Stimulated activated CD4-positive, alpha-beta T cell treated with anti-CD3 and anti-CD28 coated beads, TNF-alpha, amount 100 ng/mL, for 4 hours (primary cell): ENCODE measurements at places on chromosomes 12 and 14.

GRCh38 chr12:92446083-92446460 lies 256.7 kb upstream of the PLEKHG7 start:
- no peak for DNase-seq

- no peak for DNase-seq
These were observed 22.5 kb downstream of the PKP2 start for GRCh38 chr12:32874078-32874477.

DNA sequence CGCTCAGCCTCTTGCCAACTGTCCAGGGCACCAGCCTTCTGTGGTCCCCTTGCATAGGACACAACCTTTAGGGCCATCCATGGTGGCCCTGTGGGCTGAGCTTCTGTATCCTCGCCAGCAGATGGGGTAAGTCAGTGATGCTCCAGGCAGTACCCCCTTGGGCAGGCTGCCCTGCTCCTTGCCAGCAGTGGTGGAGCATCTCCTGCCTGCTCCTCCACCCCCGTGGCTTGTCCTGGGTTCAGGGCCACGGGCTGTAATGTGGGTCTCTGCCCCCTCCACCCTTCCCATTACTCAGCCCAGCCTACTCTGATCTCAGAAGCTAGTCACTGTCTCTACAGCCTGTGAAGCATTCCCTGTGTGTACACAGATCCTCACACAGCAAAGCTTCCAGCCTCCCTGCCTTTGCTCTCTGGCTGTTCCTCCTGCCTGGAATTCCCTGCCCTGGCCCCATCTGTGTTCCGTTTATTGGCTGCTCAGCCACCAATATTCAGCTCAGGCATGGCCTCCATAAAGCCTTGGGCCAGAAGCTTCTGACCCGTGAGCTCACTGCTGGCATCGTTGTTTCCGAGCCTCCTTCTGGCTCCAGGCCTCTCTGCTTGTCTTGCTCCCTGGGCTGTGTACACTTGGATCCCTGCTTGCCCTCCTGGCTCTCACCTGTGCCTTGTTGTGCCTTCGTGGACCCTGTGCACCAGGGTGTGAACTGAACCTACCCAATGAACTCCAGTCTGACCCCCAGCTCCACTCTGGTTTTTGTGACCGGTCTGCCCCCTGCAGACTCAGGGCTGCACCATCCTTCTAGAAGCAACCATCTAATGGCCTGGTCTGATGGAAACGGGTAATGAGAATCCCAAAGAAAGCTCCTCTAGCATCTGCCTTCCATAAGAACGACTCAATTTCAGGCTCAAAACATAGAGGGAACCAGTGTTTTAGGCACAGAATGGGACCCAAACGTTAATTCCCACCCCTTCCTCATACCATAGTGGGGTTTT lies 177.0 kb upstream of the PRMT8 start:
- DNase-seq: no peak

- no peak for DNase-seq
These were observed 69.6 kb downstream of the NT5DC3 start for GRCh38 chr12:103771466-103771865.

- peak; percentile 74 for DNase-seq
These were observed at the start of gene TAMALIN for GRCh38 chr12:52006726-52007157. TAMALIN (plus strand) TSS chr12:52006946; CDS start chr12:52007020, 74 bp downstream.

DNA sequence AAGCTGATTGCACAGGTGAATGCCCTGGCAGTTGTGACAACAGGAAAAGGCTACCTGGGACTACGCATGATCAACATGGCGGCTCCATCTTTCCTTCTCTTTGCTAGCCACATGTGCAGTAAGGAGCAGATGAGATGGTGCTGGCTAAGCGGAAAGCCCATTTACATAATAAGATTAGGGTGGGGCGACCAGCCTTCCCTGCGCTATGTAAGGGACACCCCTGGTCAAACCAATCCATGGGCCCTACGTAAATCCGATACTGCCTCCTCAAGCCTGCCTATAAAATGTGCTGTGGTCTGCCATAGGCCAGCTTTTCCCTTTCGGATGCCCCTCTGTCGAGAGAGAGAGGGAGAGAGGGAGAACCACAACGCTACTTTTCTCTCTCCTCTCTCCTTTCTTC lies 31.0 kb upstream of the BTG1 start:
- no peak for DNase-seq

DNA sequence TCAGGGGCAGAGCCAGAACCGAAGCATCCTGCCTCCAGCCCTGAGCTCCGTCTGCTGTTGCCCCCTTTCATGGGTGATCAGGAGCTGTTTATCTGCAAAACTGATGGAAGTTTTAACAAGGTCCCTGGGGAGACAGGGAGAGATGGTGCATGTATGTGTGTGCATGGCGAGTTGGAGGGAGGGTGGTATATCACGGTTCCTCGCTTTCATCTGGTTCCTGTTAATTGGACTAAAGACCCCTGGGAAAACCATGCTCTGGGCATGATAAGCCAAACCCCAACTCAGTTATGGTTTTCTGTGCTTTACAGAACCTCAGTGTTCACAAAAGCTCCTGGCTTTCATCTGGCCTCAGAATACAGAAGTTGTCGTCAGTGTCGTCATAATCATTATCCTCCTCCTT lies 133.6 kb downstream of the KSR2 start:
- no peak for DNase-seq

DNA sequence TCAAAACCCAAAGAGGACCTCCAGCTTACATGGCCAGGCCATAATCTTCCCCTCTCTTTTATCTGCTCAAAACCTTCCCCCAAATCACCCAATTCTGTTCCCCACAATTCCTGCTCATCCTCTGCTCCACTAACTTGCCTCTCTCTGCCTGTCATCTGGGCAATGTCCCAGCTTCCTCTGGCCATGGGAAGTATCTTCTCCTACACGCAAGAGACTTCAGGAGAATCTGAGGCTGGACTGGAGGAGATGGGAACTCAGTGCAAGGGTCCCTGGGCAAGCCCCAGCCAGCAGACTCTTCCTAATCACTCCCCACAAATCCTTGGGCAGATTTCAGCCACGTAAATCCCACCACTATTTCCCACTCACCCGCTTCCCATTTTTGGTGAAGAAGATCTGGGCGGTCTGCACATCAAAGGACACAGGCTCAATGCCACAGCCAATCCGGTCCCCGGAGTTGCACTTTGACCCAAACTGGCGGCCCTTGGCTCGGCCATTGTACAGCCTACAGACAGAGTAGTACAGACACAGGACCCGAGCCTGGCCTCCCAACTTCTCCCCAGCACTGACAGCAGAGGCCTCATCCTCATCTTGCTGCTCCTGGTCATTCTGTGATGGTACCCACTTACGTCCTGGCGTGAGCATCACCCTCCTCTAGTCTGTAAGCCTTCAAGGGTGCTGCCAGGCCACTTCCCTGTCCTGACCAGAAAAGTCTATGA lies 4.7 kb downstream of the SPRYD3 start:
- DNase-seq: no peak

GRCh38 chr14:106846218-106846617 lies 1319.8 kb downstream of the TMEM121 start:
- no peak for DNase-seq

DNA sequence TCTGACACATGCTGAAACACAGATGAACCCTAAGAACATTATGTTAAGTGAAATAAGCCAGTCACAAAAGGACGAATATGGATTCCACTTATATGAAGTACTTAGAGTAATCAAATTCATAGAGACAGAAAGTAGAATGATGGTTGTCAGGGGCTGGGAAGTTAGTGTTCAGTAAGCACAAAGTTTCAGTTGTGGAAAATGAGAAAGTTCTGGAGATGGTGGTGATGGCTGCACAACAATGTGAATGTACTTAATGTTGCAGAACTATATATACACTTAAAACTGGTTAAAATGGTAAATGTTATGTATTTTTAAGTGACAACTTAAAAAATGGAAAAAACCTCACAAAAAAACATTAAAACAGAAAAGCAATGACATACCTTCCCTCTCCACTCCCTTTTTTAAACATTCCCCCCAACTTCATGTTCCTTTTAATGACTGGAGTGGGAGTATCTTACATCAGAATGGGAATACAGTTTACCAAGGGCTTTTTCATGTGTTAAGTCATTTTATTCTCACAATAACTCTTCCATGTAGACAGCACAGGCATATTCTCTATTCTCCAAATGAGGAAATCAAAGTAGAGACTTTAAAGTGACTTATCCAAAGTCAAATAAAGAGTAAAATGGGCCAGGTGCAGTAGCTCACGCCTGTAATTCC lies 24.0 kb downstream of the BTBD7 start:
- no peak for DNase-seq

GRCh38 chr12:52351196-52352059 lies 15.9 kb downstream of the KRT85 start:
- no peak for DNase-seq

GRCh38 chr12:78490861-78491260 lies 373.7 kb upstream of the SYT1 start:
- no peak for DNase-seq

DNA sequence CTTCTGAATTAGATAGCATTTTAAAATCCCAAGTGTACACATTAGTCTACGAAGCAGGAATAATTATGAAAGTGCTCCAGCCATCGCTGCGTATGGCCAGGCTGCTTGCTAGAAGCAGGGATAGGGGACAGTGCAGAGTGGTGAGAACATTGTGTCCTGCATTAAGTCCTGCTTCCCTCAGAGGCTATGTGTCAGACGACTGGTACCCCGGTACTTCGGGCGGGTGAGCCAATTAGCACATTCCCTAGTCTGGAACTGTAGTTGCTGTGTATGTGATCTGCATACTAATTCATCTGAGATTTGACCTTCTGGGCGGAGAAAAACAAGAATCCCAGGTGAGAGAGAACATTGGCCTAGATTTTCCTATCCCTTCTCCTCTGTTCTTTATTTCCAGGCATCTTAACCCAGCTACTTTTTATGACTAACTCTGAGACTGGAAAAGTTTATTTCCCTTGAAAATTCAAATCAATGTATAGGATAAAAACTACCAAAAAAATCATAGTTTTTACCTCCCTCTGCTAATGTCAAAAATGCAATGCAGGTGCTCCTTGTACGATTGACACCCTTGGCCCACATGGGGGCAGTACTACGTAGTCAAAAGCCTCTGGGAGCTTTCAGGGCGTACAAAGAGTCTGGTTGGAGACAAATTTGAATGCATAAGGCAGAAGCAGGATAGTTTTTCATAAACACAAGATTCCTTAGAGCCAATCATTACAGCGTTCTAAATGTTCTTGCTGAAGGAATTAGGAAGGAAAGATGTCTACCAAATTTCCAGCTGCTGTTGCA lies 764.3 kb downstream of the NOVA1 start:
- no peak for DNase-seq

GRCh38 chr12:123671876-123672275 lies 963 bp downstream of the TCTN2 start:
- no peak for DNase-seq

DNA sequence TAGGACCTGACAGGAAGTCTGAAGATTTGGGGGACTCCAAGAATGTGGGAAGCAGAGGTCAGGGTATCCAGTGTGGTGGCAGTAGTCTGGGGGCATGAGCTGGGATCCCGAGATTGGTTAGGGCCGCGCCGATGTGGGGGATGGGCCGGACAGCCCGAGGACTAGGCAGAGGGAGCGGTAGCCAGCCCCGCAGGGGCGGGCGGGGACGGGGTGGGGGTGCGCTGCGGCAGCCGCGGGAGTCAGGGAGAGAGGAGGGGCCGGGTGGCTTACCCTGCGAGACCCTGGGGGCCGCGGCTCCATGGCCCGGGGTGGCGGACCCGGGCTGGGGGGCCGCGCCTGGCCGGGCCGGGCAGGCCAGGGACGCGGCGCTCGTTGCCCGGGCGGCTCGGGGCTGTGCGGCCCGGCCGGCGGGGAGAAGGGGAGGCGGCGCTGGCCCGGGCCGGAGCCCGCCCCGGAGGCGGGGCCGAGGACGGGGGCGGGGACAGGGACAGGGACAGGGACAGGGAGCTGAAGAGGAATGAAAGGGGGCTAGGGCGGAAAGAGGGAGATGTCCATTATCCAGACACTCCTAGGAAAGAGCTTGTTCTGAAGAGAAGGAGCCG lies 5.6 kb downstream of the ZNF385A start:
- DNase-seq: no peak

DNA sequence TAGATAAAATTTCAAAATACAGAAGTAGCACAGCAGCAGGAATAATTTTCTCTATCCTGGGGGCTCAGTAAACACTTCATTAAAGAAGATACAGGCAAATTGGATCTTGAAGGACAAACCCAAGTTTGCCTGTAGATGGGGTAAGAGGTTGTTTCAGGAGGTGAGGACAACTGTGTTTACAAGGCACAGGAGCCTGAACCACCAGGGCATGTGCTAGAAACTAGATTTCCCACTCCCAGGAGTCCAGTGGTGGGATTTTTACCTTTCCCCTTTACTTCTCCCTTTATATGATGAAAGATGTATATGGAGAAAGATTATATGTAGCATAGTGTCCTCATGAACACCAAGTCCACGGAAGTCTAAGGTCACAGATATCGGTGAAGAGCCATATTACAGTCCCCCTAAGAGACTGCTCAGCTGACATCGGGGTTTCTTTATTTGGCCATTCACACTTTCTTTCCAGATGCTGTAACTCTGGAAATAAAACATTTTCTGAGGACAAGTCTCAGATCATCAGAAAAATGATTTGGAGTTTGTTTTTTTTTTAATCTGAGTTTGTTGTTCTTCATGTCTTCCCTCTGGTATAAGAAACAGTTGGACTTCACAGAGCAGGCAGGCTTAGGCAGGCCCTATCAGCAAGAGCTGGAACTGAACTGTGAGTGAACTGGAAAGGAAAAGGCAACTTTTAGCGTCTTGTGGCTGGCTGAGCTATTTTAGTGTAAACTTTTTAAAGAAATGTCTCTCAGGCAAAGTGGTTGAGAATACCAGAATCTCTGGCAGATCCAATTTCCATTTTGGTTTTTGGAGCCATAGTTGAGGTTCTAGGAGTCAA lies 8.0 kb upstream of the EVL start:
- no peak for DNase-seq

- no peak for DNase-seq
These were observed 4.8 kb upstream of the LMNTD1 start for GRCh38 chr12:25557830-25558436.

DNA sequence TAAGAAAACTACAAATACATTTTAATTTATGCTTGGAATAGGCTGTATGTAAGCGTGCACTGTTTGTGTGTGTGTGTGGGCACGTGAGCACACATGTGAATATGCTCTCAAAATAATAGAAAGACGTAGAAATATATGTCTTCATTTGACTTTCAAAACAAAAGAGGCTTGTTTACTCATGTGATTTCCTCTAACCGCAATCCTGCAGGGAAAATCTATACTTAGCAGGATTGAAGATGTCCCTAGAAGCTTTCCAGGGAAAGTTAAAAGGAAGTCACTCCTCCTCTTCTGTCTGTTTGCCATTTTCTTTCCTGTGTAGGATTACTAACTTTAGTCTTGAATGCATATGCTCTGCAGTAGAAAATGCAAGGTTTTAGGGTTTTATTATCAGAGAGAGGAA lies 404.7 kb downstream of the MDGA2 start:
- no peak for DNase-seq

GRCh38 chr12:82647853-82648252 lies 38.9 kb upstream of the TMTC2 start:
- no peak for DNase-seq

- DNase-seq: peak; percentile 23
These were observed 22.5 kb downstream of the MRPS35 start for GRCh38 chr12:27733052-27733656.

GRCh38 chr12:66168410-66168809 lies 1.4 kb downstream of the TMBIM4 start:
- no peak for DNase-seq
